ENCODE measurements at places on chromosomes 16 and 17.
A peak's percentile ranks its signal among the peaks of the same experiment; 100 is the strongest.

GRCh38 chr16:56260378-56261160 lies 69.3 kb downstream of the GNAO1 start:
- H3K36me3 ChIP-seq = no peaks in the 10 kb centered on the region
- no peak for DNase-seq
- no peak overlapping the region for H3K4me3 ChIP-seq
- H3K4me1 ChIP-seq = peaks cover 16% of the 10 kb centered on the region
- peaks cover 3% of the 10 kb centered on the region for H3K27me3 ChIP-seq

DNA sequence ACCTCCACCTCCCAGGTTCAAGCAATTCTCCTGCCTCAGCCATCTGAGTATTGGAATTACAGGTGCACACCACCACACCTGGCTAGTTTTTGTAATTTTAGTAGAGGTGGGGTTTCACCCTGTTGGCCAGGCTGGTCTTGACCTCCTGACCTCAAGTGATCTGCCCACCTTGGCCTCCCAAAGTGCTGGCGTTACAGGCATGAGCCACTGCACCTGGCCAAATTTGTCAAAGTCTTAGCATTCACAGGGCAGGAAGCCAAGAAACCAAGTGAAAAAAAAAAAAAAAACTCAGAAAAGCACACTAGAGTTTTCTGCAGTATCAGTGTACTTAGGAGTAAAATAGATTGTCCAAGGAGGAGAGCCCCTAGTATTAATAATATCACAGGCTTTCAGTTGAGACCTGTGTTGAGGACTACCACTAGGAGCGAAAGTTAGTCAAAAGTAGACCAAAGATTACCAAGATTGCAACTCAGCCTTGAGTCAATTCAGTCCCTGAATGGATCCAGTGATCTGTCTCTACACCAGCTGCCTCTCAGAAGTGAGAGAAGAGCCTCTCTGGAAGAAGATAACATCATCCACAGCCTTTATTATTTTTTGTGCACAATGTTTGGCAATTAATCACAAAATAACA lies 159.7 kb downstream of the CEP112 start:
- no peak for DNase-seq
- H3K36me3 ChIP-seq = peaks cover 3% of the 10 kb centered on the region
- no peak overlapping the region for H3K27ac ChIP-seq
- H3K27me3 ChIP-seq = no peaks in the 10 kb centered on the region
- no peak overlapping the region for H3K4me3 ChIP-seq
- no peaks in the 10 kb centered on the region for H3K4me1 ChIP-seq

DNA sequence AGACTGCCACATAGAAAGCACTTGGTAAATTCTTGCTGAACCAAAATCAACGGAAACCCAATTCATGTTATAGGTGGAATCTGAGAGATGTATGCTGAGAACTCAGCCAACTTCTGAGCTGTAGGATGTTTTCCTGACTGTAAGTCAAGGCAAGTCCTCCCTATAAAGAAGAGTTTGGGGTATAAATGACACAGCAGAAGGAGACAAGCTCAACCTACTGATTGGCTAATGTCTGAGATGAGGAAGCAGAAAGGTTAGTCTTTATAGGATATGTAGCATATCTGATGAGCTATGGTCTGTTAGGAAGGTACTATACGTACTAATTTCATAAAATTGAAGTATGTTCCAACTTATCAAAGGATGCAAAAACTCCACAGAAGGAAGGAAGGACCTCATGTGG lies 99.5 kb downstream of the XYLT1 start:
- H3K27me3 ChIP-seq = peaks cover 5% of the 10 kb centered on the region
- H3K4me3 ChIP-seq = no peak overlapping the region
- peaks cover 25% of the 10 kb centered on the region for H3K4me1 ChIP-seq
- DNase-seq = no peak
- no peaks in the 10 kb centered on the region for H3K36me3 ChIP-seq
- no peak overlapping the region for H3K27ac ChIP-seq

DNA sequence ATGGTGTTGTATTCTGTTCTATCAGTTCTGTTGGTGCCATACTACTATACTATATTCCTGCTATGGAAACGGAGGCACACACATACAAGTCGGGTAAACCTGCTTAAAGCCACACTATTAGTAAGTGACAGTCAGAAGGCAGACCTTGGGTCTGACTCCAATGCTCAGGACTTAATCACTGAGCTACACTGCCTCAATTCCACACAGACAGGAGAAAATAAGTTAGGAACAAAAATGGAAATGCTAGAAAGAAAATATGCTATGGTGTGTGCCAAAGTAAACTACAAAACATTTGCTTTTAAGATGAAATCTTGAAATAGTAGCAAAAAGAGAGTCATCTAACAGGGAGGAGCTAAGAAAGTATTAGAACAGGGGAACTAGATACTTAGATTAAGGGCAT lies 48.1 kb downstream of the MYO1D start:
- no peaks in the 10 kb centered on the region for H3K27me3 ChIP-seq
- no peak overlapping the region for H3K4me3 ChIP-seq
- DNase-seq = no peak
- H3K27ac ChIP-seq = peak overlapping the region; percentile 23
- peaks cover 34% of the 10 kb centered on the region for H3K4me1 ChIP-seq

- H3K36me3 ChIP-seq = no peaks in the 10 kb centered on the region
- no peak overlapping the region for H3K27ac ChIP-seq
- H3K4me3 ChIP-seq = no peak overlapping the region
Observed at GRCh38 chr16:83835586-83836566, 28.1 kb downstream of the HSBP1 start.

Data from mesothelial cell of epicardium (in vitro differentiated cells).